Hindlimb muscle (tissue), 1 donor: ENCODE measurements at places on chromosomes 12 and 14. TPM values are rescaled to one million over a fixed set of nuclear protein-coding genes. Genes with fewer than 3 reads are reported as not detected.

DNA sequence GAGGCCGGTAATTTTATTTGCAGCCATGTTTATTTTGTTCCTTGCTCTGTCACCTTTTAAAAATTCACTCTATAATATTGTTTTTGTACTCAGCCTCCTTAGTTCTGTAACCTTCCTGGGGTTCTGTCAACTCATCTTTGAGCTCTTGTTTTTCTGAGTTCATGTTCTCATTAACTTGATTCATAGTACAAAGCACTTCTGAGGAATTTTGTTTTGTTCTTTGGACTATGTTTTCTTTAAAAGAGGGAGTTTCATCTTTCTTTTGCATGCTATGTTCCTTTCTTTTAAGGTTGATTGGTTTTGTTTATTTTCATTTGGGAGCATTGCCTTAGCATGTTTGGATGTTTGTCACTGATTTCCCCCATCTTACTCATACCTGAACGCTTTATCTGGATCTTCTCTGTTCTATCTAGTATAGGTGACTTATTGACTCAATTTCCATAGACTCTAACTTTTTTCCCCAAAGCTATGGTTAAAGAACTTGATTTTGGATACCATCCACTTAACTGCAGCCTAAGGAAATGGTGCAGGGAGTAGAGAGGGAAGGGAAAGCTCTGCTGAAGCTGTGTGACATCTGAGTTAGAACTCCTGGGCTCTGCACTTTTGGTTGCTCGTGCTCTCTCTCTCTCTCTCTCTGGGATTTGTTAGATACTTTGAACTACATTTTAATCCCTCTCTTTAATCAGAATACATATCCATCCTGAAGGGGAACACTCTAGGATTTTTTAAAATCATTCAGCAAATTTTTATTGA, 268.5 kb downstream of the PAWR start:
- DNase-seq = no peak

DNA sequence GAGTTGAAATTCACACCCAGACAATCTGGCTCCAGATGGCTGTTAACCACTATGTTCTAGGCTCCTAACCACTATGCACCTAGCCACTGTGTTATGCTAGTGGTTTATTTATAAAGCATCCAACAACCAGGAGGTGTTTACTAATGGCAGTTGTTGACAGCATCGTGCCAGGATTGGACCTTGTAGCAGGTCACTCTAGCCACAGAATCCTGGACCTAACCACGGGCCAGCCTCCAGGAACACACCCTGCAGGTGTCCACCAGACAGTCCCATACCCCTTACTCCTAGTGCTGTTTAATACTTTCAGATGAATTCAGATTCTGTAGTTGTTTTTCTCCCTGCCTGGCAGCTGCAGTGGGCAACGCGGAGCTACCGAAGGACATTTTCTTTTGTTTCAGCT, 109.4 kb upstream of the MYL2 start:
- DNase-seq = no peak

The SYNDIG1L gene
- not detected for polyA plus RNA-seq

DNA sequence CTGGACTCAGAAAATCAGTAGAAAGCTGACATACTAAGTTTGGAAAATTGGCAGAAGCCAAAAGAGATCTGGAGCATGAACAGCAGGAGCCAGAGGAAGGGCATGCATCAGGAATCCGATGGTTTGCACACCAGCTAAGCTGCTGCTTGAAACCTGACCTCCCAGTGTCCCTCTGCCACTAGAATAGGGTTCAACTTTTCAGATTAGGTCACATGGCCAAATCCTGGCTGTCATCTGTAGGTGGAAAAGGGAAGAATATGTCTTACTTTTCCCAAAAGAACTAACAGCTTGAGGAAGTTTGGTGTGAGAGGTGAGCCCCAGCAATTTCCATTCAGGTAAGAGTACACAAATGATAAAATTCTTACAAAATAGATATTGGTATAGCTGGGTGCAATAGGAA, 732.6 kb downstream of the RERGL start:
- DNase-seq = no peak

The GXYLT1 gene
- 12.3 TPM for polyA plus RNA-seq

DNA sequence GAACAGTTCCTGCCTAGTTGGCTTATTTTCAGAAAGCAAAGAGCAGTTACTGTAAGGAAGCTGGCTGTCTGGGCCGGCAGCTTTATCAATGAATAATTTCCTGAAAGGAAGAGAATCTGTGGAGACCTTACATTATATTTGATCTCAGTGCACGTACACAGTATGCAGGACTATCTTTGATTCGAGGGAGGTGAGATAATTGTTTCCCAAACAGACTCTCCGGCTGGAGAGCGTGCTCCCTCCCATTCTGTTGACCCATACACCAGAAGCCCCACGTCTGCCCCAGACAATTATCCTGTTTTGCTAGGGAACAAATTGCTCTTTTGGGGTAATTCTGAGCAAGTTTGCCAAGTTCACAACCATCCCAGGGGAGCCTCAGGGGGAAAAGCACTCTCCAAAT, 1115.0 kb downstream of the VRK1 start:
- no peak for DNase-seq

DNA sequence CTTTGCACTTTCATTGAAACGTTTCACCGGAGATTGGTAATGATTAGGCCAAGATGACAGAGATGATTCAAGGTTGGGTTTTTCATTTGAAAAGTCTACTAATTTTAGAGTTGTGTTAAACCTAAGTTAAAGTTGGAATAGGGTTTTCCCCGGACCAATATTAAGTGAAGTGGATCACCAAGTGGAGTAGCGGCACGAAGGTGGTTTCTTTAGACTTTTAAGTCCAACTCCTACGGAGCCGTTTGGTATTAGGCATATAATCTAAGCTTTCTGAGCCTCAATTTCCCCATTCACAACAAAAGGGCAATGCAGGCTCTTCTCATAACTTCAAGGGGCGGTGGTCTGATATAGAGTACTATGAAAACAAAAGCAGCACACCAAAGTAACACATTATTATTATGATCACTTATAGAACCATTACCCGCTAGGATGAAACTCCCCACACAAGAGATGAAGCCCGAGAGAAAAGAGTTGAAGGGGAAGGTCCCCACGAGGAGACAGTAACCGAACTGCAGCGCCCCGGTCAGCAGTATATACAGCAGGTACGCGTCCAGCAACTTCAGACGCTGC, 413 bp downstream of the DAD1 start:
- no peak for DNase-seq

GRCh38 chr14:53545217-53545616, 392.1 kb upstream of the DDHD1 start:
- no peak for DNase-seq

DNA sequence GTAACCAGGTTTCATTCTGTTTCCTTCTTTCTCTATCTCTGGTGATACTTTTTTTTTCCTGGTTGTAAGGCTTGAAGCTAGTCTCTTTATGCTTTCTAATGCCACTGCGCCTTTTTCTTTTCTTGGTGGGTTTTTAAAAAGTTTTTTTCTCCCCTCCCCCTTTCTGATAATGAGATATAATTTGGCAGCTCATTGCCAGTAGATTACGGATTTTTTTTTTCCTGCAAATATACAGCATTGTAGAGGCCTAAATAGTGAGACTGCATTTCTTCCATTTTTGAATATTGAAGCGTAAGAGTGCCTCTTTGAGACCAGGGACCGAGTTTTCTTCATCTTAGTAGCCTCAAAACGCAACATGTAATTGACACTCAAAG, 1.1 kb downstream of the PAPOLA start:
- DNase-seq = no peak

- no peak for DNase-seq
These were observed 150.7 kb downstream of the CAND1 start for GRCh38 chr12:67419810-67420209.
